ENCODE measurements at places on chromosomes 1 and 21. TPM values are rescaled to one million over a fixed set of nuclear protein-coding genes. Genes with fewer than 3 reads are reported as not detected.

- peak; percentile 10 for DNase-seq
- no peak overlapping the region for H3K27ac ChIP-seq
- no peaks in the 10 kb centered on the region for H3K27me3 ChIP-seq
- no peaks in the 10 kb centered on the region for H3K36me3 ChIP-seq
Observed at GRCh38 chr1:7405844-7406500, 365.1 kb upstream of the VAMP3 start.

- H3K27me3 ChIP-seq, result no peaks in the 10 kb centered on the region
- H3K36me3 ChIP-seq, result peaks cover 5% of the 10 kb centered on the region
- no peak for DNase-seq
- H3K27ac ChIP-seq, result peak overlapping the region; percentile 3
Observed at GRCh38 chr1:230187290-230187689, 120.3 kb downstream of the GALNT2 start.

DNA sequence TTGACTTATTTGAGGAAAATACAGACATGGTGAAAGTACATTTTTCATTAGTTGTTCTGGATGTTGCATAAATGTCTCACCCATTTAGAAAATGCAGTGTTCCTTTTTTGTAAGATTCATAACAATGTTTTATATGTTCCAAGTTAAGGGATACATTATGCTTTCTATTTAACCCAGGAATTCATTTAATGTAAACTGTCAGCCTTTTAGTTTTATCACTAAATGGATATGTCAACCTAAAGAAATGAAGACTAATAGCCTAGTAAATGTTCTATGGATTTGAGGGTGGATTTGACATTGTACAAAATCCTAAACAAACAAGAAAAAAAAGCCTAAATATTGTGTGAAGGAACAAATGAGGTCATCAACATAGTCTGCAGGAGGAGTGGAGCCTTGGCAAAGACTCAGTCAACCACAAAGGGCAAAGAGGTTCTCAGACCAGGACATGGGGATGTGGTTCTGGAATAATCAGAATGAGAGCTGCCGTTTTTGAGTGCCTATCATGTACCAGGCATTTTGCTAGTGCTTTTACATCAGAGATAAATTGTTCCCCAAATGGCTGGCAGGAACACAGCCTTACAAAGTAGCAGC, 8.8 kb upstream of the INSL5 start:
- no peaks in the 10 kb centered on the region for H3K27me3 ChIP-seq
- no peaks in the 10 kb centered on the region for H3K36me3 ChIP-seq
- H3K27ac ChIP-seq, result no peak overlapping the region
- no peaks in the 10 kb centered on the region for H3K4me1 ChIP-seq
- no peak for DNase-seq

DNA sequence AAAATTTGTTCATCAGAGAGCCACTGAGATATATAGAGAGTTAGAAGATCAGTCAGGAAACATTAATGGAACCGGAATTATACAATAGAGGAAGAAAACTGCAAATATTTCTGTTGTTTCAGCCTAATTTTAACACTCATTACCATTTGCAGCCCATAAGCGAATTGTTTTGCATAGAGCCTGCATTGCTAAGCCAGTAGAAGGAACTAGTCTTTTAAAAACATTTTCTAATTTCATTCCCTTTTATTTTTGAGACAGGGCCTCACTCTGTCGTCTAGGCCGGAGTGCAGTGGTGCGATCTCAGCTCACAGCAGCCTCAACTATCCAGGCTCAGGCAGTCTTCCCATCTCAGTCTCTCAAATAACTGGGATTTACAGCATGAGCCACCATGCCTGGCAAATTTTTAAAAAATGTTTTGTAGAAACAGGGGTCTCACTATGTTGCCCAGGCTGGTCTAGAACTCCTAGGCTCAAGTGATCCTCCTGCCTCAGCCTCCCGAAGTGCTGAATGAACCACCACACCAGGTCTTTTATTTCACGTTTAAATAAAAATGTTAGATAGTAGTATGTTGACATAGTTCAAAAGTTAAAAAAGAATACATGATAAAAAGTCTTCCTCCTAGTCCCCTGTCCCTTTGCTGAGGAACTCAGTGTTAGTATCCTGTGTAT, 25.3 kb downstream of the MPZL1 start:
- H3K27ac ChIP-seq, result no peak overlapping the region
- DNase-seq, result no peak
- H3K36me3 ChIP-seq, result no peaks in the 10 kb centered on the region
- H3K4me1 ChIP-seq, result peaks cover 7% of the 10 kb centered on the region

DNA sequence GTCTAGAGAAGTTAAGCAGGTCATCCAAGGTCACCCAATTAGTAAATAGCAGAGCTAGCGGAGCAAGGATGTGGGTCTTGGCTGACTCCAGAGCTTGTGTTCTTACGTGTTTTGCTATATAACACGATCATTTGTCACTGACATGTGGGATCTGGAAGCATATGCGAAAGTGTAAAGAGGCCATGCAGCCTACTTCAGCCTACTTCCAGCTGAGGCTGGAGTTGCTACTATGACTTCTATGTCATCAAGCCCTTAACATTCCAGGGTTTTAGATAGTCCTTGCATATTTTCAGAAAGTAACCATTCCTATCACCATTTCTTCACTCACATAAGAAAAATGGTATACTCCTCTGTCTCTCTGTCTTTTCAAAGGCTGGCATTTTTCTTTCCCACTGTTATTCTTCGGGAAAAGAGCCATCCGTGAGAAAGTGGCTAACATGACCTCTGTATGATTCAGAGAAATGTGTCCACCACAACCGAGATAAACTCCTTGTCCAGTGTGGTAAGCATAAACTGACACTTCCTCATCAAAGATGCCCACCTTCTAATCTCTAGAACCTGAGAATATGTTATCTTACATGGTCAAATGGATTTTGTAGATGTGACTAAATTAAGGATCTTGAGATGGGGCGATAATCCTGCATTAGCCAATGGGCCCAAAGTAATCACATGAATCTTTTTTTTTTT, 24.0 kb upstream of the ABL2 start:
- H3K27ac ChIP-seq, result no peak overlapping the region
- no peak overlapping the region for H3K4me3 ChIP-seq
- H3K36me3 ChIP-seq, result no peaks in the 10 kb centered on the region
- H3K27me3 ChIP-seq, result no peaks in the 10 kb centered on the region
- DNase-seq, result no peak

GRCh38 chr1:245041058-245041698, 113.6 kb upstream of the KIF26B start:
- no peak overlapping the region for H3K27ac ChIP-seq
- H3K4me1 ChIP-seq, result peaks cover 4% of the 10 kb centered on the region
- no peak overlapping the region for H3K4me3 ChIP-seq
- no peak for DNase-seq
- H3K27me3 ChIP-seq, result no peaks in the 10 kb centered on the region
- no peaks in the 10 kb centered on the region for H3K36me3 ChIP-seq

GRCh38 chr1:207510444-207510843, 14.5 kb downstream of the CR1 start:
- DNase-seq, result no peak
- no peak overlapping the region for H3K27ac ChIP-seq
- no peaks in the 10 kb centered on the region for H3K36me3 ChIP-seq
- H3K27me3 ChIP-seq, result peaks cover 34% of the 10 kb centered on the region
- no peaks in the 10 kb centered on the region for H3K4me1 ChIP-seq

DNA sequence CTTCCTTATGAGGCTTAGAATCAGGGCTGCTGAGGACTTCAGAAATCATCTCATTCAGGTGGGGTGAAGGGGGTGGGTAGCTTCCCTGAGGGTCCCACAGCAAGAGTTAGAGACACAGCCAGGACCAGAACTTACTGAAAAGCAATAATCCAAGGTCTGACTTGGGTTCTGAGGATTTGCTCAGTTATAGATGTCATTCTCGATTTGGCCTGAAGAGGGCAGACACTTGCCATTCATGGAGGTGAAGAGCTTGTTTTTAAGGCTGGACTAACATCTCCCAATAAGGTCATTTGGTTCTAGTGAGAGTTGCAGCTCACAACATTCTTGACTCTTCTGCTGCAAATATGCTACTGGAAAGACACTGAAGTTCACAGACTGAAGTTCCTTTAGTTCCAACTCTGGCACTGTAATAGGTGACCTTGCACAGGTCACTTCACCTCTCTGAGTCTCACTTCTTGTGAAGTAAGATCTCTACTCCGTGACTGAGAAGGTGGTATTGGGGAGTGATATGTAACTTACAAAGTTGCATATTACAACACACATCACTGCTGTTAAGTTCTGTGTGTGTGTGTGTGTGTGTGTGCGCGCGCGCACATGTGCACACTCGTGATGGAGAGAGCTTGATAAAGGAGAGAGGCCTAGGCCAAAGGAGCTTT, 69.8 kb upstream of the DIRAS3 start:
- H3K4me1 ChIP-seq, result peaks cover 5% of the 10 kb centered on the region
- no peaks in the 10 kb centered on the region for H3K36me3 ChIP-seq

DNA sequence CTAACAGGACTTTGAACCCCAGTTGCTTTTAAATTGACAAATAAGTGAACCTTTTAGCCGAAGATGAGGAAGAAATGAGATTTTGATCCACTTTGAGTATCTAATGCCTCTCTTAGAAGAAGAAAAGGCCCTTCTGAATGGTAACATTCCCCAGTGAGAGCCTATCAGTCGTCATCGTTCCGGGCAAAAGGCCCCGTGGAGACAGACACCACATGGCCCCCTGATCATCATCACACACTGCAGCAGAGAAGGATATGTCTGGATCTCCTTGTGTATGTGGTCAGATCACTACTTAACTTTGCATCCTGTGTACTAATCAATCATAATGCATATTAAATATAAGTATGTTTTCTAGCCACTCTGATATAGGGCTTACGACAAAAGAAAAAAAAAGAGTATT, 87.3 kb upstream of the SMYD2 start:
- H3K36me3 ChIP-seq, result no peaks in the 10 kb centered on the region
- H3K27me3 ChIP-seq, result peaks cover 31% of the 10 kb centered on the region
- H3K27ac ChIP-seq, result no peak overlapping the region
- no peak overlapping the region for H3K4me3 ChIP-seq
- H3K4me1 ChIP-seq, result no peaks in the 10 kb centered on the region
- no peak for DNase-seq

- no peaks in the 10 kb centered on the region for H3K36me3 ChIP-seq
- no peak for DNase-seq
- H3K27ac ChIP-seq, result no peak overlapping the region
Observed at GRCh38 chr1:184296466-184297243, 90.2 kb upstream of the C1orf21 start.

GRCh38 chr1:33867684-33868083, 3.8 kb downstream of the HMGB4 start:
- H3K36me3 ChIP-seq, result no peaks in the 10 kb centered on the region
- H3K27me3 ChIP-seq, result no peaks in the 10 kb centered on the region
- no peak for DNase-seq
- no peak overlapping the region for H3K27ac ChIP-seq
- peaks cover 5% of the 10 kb centered on the region for H3K4me1 ChIP-seq
- no peak overlapping the region for H3K4me3 ChIP-seq

- no peak for DNase-seq
- H3K27ac ChIP-seq, result no peak overlapping the region
- H3K4me1 ChIP-seq, result no peaks in the 10 kb centered on the region
Observed at GRCh38 chr1:185853739-185854138, 119.5 kb downstream of the HMCN1 start.

- no peaks in the 10 kb centered on the region for H3K27me3 ChIP-seq
- H3K4me1 ChIP-seq, result no peaks in the 10 kb centered on the region
- no peak overlapping the region for H3K27ac ChIP-seq
- H3K36me3 ChIP-seq, result no peaks in the 10 kb centered on the region
Observed at GRCh38 chr21:16418226-16418625, 688.4 kb downstream of the USP25 start.

GRCh38 chr1:169601096-169601881, 15.0 kb upstream of the F5 start:
- peaks cover 7% of the 10 kb centered on the region for H3K27me3 ChIP-seq
- no peak overlapping the region for H3K27ac ChIP-seq
- no peak overlapping the region for H3K4me3 ChIP-seq
- no peak for DNase-seq
- H3K36me3 ChIP-seq, result peaks cover 12% of the 10 kb centered on the region
- H3K4me1 ChIP-seq, result peaks cover 51% of the 10 kb centered on the region

- no peak overlapping the region for H3K27ac ChIP-seq
- H3K27me3 ChIP-seq, result no peaks in the 10 kb centered on the region
- H3K4me1 ChIP-seq, result peaks cover 15% of the 10 kb centered on the region
- DNase-seq, result no peak
- H3K36me3 ChIP-seq, result peaks cover 4% of the 10 kb centered on the region
- no peak overlapping the region for H3K4me3 ChIP-seq
Observed at GRCh38 chr1:235266325-235266724, 61.7 kb downstream of the ARID4B start.

GRCh38 chr1:160720356-160721085, 8.9 kb upstream of the CD48 start:
- no peak for DNase-seq
- no peak overlapping the region for H3K27ac ChIP-seq
- H3K4me3 ChIP-seq, result no peak overlapping the region

DNA sequence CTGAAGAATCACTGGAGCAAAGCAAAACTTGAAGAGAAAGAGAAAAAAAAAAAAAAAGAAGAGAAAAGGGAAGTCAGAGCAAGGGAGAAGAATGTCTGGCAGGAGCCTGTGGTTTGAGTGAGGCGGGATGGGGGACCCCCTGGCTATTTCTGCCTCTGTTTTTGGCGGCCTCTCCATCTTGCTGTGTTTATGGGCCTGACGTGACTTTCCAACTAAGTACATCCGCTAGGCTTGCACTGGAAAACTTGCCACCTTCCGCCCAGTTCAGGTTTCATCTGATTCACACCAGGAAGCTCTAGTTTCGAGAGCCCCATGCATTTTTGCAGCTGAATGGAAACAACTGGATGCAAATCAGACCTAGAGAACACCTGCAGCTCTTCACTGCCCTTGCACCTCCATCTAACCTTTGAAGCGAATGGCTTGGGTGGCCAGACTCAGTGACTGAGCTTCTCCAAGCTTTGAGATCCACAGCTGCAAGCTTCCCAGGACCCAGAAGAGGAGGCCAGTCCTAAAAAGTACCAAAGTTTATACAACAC, 28.0 kb downstream of the TBX15 start:
- H3K4me3 ChIP-seq, result no peak overlapping the region
- no peaks in the 10 kb centered on the region for H3K27me3 ChIP-seq
- DNase-seq, result no peak
- H3K27ac ChIP-seq, result no peak overlapping the region
- no peaks in the 10 kb centered on the region for H3K4me1 ChIP-seq

Gene PRR9
- total RNA-seq, result not detected

Gene RGSL1
- total RNA-seq, result not detected

Gene LAMC1
- 0.53 TPM for total RNA-seq

Gene RGS13
- total RNA-seq, result not detected

Gene THAP3
- total RNA-seq, result 23.7 TPM

Gene CD34
- total RNA-seq, result 0.05 TPM

Gene CAMK1G
- not detected for total RNA-seq

Gene LRRC38
- not detected for total RNA-seq

Gene PSEN2
- 4.5 TPM for total RNA-seq

Gene MIS18A
- total RNA-seq, result 20.3 TPM

Gene NECTIN4
- not detected for total RNA-seq

All from activated CD4-positive, alpha-beta memory T cell treated with anti-CD3 and anti-CD28 coated beads, Interleukin-2, amount 10 ng/mL, durations not matched to agents 7 days and 5 days (primary cell).